ENCODE measurements at places on chromosomes 16 and 17.

DNA sequence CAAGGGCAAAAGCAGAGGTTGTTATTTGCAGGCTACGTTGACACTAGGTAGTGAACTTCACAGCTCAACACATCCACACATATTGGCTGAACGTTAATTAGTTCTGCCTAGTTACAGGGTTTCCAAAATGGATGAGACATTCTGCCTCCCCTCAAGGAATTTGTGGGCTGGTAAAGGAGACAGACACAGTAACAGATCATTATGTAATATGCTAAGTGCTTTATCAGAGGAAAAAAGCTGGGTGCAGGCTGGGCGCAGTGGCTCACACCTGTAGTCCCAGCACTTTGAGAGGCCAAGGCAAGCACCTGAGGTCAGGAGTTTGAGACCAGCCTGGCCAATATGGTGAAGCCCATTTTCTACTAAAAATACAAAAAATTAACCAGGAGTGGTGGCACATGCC lies 26.2 kb downstream of the BMERB1 start:
- no peak for DNase-seq

- DNase-seq, result no peak
Measured at GRCh38 chr17:4154201-4154600, 11.2 kb downstream of the CYB5D2 start.

GRCh38 chr16:57503366-57503765 lies 17.1 kb upstream of the DOK4 start:
- no peak for DNase-seq

- DNase-seq, result no peak
Measured at GRCh38 chr17:17028059-17028877, 14.0 kb upstream of the MPRIP start.

GRCh38 chr16:80191928-80192327 lies 348.9 kb upstream of the DYNLRB2 start:
- DNase-seq, result no peak

GRCh38 chr16:88810166-88810911 lies 1.4 kb downstream of the APRT start:
- no peak for DNase-seq

- no peak for DNase-seq
Measured at GRCh38 chr17:56326001-56326359, 172.7 kb downstream of the ANKFN1 start.

- no peak for DNase-seq
Measured at GRCh38 chr17:15307710-15308111, 33.7 kb downstream of the TEKT3 start.

DNA sequence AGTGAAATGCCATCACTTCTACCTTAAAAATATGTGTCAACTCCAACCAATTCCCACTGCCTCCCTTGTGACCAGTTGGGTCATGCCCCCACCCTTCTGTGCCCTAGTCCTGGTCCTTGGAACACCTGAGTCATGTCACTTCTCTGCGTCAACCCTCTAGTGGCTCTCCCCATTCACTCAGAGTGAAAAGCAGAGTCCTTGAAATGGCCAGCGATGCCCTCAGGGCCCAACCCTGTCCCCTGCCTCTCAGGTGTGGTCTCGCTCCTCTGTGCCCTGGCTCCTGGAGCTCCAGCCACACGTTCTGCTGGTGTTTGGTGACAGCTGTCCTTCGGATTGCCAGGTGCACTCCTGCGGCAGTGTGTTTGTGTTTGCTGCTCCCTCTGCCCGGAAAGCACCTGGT lies 89.2 kb downstream of the SPECC1 start:
- DNase-seq, result no peak

DNA sequence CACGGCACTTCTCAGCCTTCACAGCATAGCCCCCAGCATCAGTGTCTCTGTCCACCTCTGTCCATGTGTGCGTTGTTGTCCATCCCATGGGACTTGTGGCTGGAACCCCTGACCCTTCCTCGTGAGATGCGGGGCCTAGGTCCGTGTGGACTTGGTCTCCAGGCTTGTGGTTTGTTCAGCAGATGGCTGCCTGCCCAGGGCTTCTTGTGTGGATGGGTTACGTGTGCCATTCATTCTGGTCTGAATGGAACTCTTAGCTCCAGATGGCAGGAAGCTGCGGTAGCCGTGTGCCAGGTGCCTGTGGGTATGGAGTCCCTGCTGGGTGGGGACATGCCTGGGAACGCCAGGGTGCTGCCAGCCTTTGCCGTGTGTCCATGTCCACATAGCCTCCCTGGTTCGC lies 31.7 kb upstream of the NUDT16L1 start:
- DNase-seq, result peak; percentile 14

DNA sequence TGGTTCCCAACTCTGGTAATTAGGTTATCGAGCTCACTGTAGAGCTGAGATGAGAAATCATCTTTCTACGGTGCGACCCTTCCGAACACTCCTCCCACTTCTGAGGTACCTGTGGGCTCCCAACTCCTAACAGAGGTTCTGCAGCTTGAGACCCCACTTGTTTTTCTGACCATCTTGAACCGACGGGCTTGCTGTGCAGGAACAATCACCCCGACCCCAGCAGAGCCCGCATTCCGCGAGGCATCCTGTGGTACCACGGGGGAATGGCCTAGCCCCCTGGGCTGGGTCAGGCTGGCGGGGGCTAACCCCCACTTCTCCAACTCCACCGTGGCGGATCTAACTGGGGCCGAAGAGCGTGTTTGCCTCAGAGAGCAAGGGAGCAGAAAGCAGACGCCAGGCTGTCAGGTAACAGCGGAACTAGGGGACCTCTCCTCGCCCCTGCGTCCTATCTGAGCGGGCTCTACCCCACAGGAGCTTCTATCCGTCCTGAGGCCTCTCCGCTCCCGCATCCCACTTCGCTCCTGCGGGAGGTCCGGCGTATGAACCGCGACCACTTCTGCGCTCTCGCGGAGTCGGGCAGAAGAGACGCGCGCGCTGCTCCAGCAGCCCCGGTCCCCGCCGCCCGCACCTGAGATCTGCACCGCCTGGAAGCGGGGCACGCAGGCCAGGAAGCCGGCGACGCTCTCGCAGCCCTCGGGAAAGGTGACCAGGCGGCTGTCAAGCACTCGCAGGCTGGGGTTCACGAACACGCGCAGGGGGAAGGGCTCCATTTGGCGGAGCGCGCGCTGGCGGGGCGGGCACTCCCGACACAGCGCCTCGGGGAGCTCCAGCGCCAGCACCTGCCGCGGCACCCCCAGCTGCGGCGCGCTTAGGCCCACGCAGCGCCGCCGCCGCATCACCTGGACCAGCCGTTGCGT lies 761 bp downstream of the PDF start:
- DNase-seq, result peak; percentile 67

DNA sequence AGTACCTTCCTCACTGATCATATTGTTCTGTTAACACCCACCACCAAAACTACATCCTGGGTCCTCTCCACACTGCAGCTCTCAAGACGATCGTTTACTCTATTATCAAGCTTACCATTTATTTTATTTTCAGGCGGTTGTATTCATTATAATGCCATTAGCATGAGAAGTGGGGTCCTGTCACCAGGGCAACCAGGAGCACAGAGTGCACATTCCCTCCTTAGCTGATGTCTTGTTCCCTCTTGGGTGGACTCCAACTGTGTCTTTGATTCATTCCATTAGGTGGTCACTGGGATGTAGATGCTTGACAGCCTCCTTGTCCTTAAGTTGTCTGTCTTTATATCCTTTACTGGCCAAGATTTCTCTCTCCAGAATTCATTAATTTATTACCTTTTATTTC lies 965.9 kb upstream of the EEF2KMT start:
- DNase-seq, result no peak

GRCh38 chr16:88442383-88442726 lies 10.7 kb upstream of the ZFPM1 start:
- DNase-seq, result no peak

DNA sequence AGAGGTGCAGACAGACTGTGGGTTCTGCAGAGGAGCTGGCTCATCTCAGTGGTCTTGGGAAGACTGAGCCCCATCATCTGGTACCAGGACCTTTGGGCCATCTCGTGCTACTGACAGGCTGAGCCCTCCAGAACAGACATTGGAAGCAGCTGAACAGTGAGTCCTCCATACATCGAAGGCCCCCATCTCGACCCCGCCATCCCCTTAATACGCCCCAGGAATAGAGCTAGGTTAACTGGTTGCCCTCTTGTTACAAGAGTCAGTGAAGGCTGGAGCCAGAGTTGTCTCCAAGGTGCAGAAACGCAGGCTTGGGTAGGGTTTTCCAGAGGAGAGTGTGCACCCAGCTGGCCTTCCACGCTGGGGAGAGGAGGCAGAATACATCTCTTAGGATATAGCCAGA lies 76.0 kb downstream of the N4BP1 start:
- no peak for DNase-seq

- DNase-seq, result no peak
Measured at GRCh38 chr16:56664506-56664905, 3.4 kb downstream of the MT1G start.

- no peak for DNase-seq
Measured at GRCh38 chr17:55872374-55872773, 121.5 kb downstream of the PCTP start.

- peak; percentile 33 for DNase-seq
Measured at GRCh38 chr17:34584805-34585416, 5.5 kb downstream of the TMEM132E start.

All from stimulated activated naive CD4-positive, alpha-beta T cell (primary cell).